ENCODE measurements at places on chromosomes 1 and 21.
A peak's percentile ranks its signal among the peaks of the same experiment; 100 is the strongest.

GRCh38 chr1:54464477-54465146 lies 58.4 kb upstream of the SSBP3 start:
- peak; percentile 65 for DNase-seq

GRCh38 chr1:5889901-5890300 lies 102.3 kb downstream of the NPHP4 start:
- DNase-seq, result no peak

- DNase-seq, result peak; percentile 6
Measured at GRCh38 chr1:170461762-170462384, 70.1 kb upstream of the GORAB start.

- no peak for DNase-seq
Measured at GRCh38 chr1:65965112-65965996, 172.7 kb downstream of the PDE4B start.

DNA sequence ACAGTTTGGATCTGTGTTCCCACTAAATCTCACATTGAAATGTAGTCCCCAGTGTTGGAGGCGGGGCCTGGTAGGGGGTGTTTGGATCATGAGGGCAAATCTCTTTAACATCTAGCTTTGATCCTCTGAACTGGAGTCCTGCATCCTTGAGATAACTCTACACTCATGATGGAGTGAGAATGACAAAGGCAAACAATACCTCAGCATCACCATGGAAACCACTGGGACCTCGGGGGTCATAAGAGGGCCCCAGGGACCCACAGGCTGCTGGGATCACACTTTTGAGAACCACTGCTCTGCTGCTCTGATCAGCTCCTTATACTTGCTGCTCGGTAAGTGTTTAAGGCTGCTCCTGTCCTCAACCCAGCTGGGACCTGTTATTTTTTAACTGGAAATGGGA lies 13.4 kb upstream of the OBSCN start:
- no peak for DNase-seq

GRCh38 chr1:2134621-2135307 lies 59.8 kb downstream of the FAAP20 start:
- no peak for DNase-seq

DNA sequence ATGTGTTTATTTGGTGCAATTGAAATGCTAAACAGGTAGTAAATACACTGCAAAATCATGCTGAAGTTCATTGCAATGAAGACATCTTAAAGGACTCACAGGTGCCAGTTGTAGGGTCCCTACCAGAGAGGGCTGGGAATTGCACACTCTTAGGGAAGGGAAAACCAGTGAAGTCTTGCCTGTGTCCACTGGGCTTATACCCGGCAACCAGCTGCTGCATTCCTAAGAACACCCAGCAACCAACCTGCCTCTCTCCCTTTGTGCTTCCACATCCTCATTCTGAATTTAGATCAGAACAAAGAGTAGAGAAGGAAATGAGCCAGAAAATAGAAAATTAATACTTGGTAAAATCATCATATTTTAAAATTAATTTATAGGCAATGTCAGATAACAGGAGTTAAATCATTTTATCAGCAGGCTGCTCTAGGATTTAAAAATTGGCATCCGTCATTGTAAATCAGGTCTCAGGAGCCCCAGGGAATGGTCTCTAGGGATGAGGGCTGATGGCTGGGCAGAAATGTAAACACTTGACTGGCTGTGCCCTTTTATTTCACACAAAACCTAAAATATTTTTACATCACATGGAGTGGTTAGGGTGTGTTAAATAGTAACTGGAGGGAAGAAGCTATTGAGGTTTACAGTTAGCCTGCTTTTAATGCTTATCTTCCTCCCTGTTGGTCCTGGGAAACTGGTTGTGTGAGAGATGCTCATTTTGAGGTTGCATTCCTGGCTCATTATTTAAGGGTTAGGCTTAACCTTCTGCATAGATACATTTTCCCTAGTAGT lies 31.3 kb downstream of the PTGFRN start:
- no peak for DNase-seq

- DNase-seq, result no peak
Measured at GRCh38 chr1:96588416-96588995, 133.1 kb upstream of the PTBP2 start.

DNA sequence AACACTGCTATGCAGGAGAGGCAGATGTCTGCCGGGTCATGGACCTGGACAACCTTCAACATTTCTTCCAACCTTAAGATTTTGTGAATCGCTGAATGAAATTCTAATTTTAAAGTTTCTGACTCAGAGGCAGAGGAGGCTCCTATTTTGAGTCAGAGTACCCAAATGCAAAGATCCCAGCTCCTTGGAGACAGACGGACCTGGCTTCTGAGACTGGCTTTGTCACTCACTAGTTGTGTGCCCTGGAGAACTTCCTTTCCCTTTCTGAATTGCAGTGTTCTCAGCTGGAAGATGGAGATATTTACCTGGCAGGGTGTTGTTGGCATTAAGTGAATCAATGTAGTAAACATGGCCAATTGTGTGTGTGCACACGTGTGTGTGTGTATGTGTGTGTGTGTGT lies 51.9 kb downstream of the IER5 start:
- DNase-seq, result no peak

DNA sequence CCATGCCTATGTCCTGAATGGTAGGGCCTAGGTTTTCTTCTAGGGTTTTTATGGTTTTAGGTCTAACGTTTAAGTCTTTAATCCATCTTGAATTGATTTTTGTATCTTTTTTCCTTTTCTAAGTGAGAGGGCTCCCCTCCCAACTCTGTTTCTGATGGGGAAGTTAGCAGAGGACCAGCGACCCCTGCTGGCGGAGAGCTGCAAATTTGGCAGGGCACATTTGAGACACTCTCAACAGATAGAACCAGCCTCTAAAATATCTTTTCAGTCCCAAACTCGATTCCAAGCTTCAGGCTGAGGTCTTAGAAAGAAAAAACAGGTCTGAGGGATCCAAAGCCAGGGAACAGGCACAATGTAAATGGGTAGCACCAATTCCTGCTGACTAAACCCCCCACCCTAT lies 32.5 kb downstream of the LRRC3 start:
- DNase-seq, result no peak

- peak; percentile 52 for DNase-seq
Measured at GRCh38 chr1:2132222-2133038, 62.1 kb downstream of the FAAP20 start.

DNA sequence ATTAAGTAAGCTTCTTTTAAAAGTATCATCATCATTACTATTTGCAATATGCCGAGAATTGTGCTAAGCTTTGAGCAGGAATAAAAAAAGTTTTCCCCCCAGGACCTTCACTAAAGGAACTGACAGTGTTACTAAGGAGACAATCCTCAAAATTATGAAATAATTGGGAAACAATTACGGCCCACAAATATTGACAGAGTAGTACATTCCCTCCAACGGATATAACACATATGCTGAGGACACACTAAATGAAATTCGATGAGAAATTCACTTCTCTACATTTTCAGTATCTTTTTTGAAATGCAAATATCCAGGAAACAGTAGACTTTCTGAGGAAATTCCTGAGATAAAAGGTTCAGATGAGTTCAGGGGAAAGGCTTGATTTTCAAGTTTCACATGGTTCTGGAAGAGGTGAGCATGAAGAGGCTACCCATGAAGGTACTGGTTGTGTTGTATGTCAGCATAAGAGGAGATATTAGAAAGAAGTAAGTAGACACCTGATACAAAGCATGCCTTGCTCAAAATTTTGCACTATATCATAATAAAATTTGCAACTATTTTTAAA lies 171.2 kb upstream of the NR5A2 start:
- DNase-seq, result peak; percentile 35

- peak; percentile 93 for DNase-seq
Measured at GRCh38 chr1:211192227-211192626, 58.3 kb upstream of the KCNH1 start.

DNA sequence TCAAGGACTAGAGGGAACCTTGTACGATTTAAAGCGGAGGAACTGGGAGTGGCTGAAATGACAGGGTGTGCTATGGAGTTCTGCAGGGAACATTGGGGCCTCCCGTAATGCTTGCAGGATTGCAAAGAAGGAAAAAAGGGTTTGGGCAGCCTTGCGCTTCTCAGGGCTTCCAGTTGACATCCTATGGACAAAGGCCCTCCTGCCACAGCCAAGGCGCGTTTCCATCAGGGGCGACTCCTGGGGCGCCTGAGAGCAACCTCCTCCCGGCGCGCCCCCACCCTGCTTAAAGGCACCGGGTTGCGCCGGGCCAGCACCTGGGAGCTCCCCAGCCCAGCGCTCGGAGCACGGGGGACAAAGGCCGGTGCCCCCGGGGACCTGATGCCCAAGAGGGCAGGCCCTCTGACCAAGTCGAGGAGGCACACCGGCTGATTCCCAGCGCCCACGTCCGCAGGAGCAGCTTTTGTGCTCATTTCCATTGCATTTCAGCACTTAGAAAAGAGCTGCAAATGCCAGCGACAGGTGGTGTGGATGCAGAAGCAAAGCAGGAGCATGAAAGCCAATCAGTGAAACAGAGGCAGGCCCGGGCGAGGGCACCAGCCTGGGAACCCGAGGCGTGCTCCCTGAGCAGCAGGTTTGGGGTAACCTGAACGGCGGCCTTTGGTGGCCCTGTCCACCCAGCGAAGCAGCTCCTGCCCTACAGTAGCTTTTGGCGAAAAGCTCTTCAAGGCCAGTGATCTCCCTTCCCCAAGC lies 17.6 kb upstream of the RNF187 start:
- DNase-seq, result no peak

DNA sequence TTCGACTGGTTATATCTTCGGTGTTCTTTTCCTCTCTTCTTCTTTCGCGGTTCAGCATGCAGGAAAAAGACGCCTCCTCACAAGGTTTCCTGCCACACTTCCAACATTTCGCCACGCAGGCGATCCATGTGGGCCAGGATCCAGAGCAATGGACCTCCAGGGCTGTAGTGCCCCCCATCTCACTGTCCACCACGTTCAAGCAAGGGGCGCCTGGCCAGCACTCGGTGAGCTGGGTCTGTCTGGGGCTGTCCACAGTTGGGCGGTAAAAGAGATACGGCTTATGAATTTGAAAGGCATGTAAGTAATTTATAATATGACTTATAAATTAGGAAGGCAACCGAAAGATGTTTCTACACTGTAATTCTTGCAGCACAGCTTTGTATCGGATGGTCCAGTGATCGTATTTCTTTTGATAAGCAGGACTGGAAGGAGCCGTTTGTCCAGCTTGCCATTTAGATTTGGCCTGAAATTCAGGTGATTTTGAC lies 334 bp downstream of the CTH start:
- peak; percentile 62 for DNase-seq

- no peak for DNase-seq
Measured at GRCh38 chr1:25922056-25922970, 16.1 kb upstream of the STMN1 start.

GRCh38 chr1:18265641-18266040 lies 158.0 kb downstream of the IGSF21 start:
- no peak for DNase-seq

- peak; percentile 45 for DNase-seq
Measured at GRCh38 chr1:8809342-8809736, 8.1 kb downstream of the RERE start.

- DNase-seq, result no peak
Measured at GRCh38 chr1:209748620-209749019, 7.2 kb upstream of the TRAF3IP3 start.

GRCh38 chr1:200294241-200294640 lies 115.6 kb downstream of the ZNF281 start:
- DNase-seq, result no peak

DNA sequence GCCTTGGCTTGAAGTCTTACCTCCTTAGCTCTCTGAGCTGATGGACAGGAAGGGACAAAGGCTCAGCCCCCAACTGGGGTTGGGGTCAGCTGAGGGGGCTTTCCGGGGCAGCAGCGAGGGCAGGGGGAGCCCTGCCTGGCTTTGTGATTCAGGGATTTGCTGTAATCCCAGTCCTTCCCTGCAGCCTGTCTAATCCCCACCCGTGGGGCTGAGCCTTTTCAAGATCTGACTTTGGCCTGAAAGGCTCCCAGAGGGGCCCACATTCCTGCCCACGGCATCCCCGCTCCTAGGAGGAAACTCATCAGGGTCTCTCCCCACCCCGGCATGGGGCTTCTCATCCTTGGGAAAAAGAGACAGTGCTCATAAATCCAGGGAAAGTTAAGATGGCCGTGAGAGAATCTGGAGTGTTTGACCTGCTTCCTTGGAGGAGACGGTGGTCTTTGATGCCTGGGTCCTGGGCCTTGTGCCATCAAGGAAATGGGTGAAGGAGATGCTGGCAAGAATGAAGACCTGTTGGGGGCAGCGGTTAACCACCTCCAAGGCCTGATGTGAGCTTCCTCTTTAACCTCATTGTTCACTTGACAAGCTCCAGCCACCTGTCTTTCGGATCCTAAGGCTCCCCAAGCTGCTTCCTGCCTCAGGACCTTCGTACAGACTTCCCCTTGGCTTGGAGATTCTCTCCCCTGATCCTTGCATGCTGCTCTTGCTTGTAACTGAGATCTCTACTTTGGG lies 83.1 kb upstream of the WNT4 start:
- DNase-seq, result no peak
